ENCODE measurements at places on chromosomes 3 and 15.

DNA sequence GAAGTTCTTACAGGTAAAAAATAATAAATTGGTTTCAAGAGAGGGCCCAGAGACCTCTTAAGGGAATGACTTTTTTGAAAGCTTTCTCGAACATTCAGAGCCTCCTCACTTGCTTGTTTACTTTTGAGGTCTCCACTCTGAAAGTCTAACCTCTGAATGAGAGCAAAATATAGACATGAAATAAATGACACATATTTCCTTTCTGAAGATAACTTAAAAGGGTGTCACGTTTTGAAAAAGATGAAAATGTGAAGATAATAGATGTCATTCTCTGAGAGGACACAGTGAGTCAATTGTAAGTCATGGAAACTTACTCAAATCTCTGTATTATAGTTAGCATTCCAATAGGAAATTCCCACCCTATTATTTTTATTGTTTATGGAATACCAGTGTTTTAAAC is 44.6 kb downstream of the HACD2 start:
- DNase-seq: no peak

GRCh38 chr3:11818033-11818432 is 28.7 kb downstream of the TAMM41 start:
- no peak for DNase-seq

GRCh38 chr15:89543389-89543788 is 31.9 kb upstream of the TICRR start:
- DNase-seq: no peak

DNA sequence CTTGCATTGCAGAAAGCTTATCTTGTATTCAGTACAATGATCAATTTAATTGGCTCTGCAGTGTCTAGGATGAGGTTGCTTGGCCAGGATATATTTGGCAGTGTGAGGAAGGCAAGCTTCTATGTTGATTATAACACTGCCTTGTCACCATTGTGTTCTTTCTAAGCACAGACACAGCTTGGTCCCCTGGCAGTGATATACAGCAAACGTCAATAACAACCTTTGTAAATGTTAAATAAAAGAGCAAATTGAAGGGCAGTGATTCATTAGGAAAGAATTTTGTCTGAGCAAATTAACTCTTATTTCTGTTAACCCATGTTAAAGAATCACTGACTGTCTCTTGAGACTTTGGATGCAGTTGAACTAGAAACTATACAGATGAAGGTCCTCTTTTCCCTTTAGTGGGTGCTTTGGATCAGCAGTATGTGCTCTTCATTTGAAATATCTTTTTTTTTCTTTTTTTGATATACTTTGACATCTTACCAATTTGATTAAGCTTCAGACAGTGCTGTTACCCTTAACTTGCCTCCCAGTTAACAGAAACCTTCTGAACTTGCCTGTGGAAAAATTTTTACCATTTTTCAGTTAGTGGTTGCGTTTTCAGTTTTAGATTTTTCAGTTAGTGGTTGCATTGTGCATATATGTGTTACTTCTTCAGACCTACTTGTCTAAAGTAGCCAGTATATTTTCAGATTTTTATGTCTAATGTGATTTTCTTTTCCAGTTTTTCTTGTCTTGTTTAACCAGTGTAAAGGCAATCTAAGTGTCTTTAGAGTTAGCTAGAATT is 199.8 kb downstream of the TCF12 start:
- DNase-seq: peak; percentile 79

DNA sequence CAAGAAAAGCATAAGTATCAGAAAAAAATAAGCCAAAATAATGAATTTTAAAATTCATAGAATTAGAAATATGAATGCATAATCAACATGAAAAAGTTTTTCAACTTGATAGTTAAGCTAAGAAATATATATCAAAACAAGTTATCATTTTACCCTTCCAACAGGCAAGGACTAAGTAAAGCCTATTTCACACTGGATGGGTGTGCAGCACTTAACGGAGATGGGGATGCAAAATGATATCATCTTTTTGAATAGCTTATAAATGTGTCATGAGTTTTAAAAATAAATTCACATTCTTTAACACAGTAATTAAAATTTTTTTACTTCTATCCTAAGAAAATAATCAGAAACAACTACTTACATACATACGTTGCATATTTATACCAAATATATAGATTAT is 20.9 kb downstream of the PIK3R4 start:
- DNase-seq: no peak

- DNase-seq: no peak
These were observed 642.3 kb downstream of the PLOD2 start for GRCh38 chr3:145518639-145519038.

- no peak for DNase-seq
These were observed 536.1 kb downstream of the PYDC2 start for GRCh38 chr3:191997093-191997492.

DNA sequence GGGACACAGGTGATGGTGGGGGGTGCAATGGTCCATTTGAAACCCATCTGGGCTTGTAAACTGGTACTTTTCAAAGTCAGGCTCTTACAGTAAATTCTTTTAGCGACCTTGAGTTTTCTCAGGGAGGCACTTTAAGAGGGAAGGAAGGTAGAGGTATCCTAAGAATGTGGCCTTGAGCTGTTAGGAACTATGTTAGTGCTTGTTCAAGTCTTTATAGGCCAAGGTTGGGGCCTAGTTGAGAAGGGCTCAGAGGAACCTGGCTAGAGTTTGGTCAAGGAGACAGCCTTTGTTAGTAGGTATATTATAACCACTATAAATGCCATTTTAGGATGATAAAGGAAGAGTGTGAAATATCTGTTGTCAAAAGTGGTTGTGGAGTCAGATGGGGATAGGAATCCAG is 9.2 kb upstream of the CCK start:
- DNase-seq: no peak

DNA sequence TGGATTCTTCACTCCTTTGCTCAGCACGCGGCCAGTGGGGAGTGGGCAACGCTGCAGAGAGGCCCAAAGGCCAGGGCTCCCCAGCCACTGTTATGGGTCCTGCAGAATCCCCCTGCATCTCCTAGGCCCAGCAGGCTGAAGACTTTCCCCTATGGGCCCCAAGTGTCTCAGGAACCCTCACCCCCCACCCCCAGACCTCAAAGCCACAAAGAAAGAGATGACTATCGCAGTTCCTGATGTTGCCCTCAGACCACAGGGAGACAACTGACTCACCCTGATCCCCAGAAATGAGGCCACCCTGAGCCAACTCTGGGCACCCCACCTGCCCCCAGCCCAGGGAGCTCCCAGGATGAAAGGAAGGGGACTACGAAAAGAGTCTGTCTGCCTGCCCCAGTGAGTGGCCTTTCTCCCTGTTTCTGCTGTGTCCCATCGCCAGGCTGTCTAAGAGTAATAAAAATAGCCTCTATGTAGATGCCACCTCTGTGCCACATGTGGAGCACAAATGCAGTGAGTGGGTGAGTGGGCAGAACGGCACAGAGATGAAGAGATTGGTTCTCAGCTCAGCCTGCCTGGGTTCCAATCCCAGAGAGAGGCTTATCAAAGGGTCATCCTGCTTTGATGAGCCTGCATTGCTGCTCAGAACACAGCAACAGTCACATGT is 283.0 kb downstream of the UACA start:
- peak; percentile 78 for DNase-seq

DNA sequence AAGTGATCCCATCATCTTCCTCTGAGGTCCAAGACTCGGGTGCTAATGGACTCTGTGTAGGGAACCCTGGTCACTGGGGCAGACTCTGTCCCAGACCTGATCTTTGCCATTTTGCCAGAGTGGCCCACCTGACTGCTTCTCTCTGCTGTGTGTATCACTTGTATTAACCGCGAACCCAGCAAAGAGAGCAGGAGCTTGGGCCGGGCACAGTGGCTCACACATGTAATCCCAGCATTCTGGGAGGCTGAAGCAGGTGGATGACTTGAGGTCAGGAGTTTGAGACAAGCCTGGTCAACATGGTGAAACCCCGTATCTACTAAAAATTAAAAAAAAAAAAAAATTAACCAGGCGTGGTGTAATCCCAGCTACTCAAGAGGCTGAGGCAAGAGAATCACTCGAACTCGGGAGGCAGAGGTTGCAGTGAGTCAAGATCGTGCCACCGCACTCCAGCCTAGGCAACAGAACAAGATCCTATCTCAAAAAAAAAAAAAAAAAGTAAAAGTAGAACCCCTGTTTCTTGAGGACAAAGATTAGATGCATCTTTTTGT is 32.9 kb upstream of the CYP11A1 start:
- DNase-seq: no peak

DNA sequence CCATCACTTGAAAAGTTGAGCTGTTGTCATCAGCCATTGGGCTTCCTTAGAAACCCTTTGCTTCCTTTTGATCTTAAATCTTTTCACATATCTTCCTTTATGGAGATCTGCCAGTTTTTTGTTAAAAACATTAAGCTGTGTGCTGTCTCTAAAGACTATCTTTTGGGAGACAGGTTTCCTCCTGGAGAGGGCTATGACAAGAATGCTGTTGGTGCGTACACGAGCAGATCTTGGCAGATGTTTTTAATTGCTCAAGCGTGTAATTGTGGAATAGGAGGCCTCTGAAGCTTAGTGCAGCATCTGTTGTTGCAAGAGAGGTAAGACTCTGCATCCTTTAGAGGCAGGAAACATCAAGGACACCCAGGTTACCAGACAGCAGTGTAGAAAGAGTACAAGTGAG is 56.8 kb downstream of the PHLDB2 start:
- no peak for DNase-seq

DNA sequence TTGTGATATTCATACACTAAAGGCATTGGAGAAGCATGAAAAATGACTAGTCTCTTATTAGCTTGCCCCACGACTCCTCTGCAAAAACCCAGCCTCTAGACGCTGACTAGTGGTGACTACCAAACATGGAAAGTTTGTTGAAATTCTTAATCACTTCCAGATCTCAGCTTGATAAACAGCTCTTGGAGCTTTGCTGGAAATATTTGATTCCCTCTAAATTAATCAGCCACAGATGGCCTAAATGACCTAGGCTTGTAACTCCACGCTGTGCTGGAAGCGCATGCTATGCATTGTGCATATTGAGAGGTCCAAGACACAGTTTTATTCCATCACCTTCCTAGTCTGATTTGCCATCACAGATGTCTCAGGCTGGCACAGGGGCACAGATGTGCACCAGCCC is 244.7 kb upstream of the ST8SIA2 start:
- no peak for DNase-seq

DNA sequence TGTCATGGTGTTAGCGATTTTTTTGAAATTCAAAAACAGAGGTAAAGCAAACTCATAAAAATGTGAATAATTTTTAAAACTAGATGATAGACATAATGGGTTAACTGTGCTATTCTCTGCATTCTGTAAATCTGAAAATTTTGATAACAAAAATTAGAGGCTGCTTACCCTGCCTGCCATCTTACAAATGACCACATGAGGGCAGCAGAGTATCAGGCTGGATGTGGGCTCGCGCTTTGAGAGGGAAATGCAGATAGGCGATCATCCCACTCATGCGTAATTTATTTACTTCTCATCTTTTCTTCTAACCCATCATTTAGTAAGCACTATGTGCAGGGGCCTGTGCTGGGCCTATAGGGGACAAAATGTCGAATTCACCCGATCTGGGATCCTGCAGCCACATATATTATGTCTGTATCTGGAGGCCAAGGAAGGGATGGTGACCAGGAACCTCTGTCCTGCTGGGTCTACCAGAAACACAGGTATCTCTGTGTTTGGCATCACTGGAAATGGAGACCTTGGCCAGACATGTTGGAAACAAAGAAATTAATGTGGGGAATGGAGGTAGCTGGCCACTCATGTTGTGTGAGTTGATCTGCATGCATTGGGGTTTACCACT is 7.8 kb upstream of the RAD18 start:
- DNase-seq: peak; percentile 67

GRCh38 chr3:184659797-184660301 is 52.0 kb downstream of the MAGEF1 start:
- no peak for DNase-seq

DNA sequence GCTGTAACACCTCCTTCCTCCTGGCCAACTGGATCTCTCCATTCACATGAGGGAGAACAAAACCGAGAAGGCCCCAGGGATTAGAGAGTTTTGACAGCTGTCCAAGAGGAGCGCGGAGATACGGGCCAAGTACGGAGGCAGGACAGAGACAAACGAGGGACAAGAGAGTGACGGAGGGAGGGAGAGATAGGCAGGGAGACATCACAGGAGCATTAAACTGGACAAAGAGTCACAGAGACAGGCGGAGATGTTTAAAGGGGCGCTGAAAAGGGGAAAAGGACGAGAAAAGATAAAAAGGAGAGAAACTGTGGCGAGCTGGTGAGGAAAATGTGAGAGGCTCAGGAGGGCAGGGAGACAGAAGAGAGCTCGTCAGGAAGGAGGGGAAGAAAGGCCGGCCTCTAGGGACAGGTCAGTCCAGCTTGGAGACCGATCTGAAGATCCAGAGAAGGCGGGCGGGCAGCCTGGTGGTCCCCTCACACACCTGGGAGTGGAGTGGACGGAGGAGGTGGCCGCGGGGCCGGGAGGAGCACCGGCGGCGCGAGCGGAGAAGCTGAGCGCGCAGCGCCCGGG is 40.5 kb upstream of the ROPN1 start:
- DNase-seq: no peak

DNA sequence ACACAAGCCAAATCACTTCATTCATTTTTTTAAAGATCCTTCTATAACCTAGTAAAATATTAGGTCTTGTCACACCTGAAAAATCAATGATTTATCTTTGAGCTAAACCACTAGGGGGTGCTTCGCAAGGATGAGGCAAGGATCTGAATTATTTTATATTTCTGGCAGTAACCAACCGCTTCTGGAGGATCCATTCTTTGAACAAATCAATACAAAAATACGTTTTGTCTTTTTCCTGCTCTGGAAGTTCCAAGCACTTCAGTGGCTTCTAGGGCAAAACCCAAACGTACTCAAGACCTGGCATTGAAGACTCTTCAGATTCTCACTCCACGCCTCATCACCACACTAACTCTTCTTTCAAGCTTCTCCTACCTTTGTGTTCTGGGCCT is 486 bp downstream of the LSG1 start:
- DNase-seq: peak; percentile 40

DNA sequence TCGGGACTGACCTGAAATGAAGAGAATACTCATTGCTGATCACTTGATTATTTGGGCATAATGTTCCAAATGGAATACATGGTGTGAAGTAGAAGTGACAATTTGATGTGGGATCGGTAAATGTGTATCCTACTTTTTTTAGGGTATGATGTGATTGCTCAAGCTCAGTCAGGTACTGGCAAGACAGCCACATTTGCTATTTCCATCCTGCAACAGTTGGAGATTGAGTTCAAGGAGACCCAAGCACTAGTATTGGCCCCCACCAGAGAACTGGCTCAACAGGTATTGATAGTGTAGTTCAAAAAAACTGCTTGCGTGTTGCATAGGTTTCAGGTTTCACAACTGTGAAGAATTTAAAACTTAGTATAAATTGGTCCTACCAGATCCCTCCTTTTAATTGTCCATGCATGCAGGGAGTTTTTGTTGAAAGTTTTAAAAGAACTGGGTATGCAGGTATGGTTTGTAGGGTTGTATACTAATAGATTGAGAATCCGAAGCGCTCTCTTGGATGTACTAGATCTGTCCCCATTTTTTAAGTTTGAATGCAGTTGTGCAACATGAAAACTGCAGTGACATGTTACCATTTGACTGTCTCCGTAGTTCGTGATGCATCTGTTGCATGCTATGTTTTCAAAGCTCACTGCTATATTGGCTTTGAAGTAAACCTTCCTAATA is 1.6 kb downstream of the EIF4A2 start:
- no peak for DNase-seq

Data from Jurkat, Clone E6-1 (cell line).